ENCODE measurements at places on chromosomes 13 and 19. TPM values are rescaled to one million over a fixed set of nuclear protein-coding genes. Genes with fewer than 3 reads are reported as not detected.
A peak's percentile ranks its signal among the peaks of the same experiment; 100 is the strongest.

GRCh38 chr19:35294328-35294727 lies 2.4 kb downstream of the MAG start:
- no peak for DNase-seq

- DNase-seq = no peak
Measured at GRCh38 chr19:10797541-10798256, 38.3 kb downstream of the TMED1 start.

DNA sequence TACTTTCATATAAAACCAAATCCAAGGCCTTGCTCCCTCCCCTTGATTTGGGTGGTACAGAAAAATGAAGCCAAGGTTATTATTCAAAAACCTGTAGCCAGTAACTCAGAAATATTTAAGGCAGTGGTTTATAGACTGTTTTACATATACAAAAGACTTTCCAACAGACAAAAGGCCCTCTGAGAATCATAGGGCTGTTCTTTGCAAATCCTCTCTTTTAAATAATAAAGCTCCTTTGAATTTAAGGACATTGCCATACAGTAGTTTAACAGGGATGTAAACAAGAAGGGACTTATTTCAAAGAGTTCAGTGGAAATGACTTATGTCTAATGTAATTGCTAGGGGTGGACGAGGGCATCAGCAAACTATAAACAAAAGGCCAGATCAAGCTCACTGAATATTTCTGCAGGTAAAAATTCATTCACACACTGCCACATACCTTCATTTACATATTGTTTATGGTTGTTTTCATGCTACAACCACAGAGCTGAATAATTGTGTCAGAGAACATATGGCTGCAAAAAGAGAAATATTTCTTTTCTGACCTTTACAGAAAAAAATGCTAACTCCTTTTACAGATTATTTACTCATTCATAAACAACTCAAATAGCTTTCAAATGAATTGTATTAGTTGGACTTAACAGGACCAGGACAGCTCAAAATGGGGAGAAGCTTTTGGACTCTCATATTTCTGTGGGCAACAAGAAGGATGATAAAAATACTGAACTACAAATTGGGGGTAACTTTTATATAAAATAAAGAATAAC lies 665.6 kb downstream of the SLITRK1 start:
- DNase-seq = no peak

ZNF554 gene
- 8.3 TPM for polyA plus RNA-seq

DNA sequence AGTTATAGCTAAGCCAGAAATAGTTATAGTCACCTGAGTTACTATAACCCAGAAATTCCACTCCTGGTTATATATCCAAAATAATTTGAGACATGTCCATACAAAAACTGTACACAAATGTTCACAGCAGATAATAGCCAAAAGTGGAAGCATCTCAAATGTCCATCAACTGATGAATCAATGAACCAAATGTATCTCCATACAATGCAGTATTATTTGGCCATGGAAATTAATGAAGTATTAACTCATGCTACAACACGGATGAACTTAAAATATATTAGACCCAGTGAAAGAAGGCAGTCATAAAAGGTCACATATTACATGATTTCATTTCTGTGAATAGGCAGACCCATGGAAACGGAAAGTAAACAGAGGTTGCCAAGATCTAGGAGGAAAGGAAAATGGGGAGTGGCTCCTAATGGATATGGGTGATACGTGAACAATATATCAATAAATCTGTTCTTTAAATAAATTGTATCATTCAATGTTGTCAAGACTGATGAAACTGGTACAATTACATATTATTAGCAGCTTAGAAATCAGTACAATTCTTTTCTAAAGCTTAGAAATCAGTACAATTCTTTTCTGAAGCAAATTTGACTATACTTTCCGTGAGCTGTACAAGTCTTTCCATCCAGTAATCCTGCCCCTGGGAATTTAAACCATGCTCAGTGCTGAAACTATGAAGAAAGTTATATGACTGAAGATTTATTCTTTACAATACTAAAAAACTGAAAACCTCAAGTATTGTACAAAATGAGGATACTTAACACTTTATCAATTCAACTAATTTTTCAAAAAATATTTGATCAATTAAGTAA lies 47.0 kb upstream of the DIAPH3 start:
- DNase-seq = no peak

DNA sequence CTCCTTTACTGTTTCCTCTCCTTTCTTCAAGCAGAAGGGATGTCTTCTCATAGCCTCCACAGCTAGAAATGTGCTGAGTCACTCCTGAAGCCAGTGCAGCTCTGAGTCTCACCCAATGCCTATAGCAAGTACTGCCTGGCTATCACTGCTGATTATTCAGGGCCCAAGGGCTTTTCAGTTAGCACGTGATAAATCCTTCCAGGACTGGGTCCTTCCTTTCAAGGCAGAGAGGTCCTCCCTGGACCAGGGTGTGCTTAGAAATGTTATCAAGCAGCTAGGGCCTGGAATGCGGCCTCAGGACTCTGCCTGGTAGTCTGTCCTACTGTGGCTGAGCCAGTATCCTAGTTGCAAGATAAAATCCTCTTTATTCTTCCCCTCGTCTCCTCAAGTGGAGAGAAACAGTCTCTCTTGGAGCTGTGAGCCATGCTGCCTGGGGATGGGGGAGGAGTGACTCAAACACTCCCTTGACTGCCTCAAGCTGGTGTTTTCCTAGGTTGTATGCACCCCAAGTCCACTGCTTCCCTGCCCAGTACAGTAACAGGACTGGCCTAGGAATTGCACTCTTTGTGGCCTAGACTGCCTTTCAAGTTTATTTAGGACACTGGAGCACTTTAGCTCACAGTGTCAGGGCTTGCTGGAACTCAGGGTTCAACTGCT lies 198.7 kb upstream of the SERP2 start:
- DNase-seq = no peak

CCDC70 gene
- not detected for polyA plus RNA-seq

GRCh38 chr19:19162495-19162894 lies 7.6 kb downstream of the MEF2B start:
- no peak for DNase-seq

GRCh38 chr13:32175307-32175706 lies 139.9 kb downstream of the ZAR1L start:
- DNase-seq = peak; percentile 18

GNG7 gene
- polyA plus RNA-seq = 7.2 TPM

GRCh38 chr19:17557466-17557865 lies 2.0 kb downstream of the COLGALT1 start:
- no peak for DNase-seq

- no peak for DNase-seq
Measured at GRCh38 chr13:20582026-20582425, 15.1 kb downstream of the IFT88 start.

- no peak for DNase-seq
Measured at GRCh38 chr19:31578326-31578725, 229.1 kb upstream of the TSHZ3 start.

DNA sequence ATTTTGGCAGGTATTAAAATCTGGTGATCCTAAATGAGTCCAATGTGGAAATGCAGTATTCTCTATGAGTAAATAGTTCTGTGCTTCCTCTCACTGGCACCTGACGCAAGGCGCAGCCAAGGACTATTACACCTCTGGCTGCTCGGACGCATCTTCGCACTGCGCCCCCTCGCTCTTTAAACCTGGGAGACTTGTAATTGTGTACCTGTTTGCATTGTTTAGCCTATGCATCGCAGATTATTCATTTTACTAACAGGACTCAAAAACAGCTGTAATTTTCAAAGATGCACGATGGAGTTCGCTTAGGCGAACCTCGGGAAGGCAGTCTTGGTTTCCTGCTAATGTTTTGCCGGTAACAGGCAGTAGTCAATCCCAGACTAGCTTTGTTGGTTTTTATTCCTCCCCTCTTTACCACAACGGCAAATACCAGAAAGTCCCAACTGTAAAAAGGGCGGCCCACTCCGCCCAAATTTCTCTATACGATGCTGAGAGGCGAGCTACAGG lies 113.2 kb downstream of the KCNRG start:
- no peak for DNase-seq

- DNase-seq = peak; percentile 71
Measured at GRCh38 chr19:39372047-39372802, 18.7 kb downstream of the PAF1 start.

GRCh38 chr19:33134571-33135041 lies 2.7 kb downstream of the WDR88 start:
- DNase-seq = no peak

DNA sequence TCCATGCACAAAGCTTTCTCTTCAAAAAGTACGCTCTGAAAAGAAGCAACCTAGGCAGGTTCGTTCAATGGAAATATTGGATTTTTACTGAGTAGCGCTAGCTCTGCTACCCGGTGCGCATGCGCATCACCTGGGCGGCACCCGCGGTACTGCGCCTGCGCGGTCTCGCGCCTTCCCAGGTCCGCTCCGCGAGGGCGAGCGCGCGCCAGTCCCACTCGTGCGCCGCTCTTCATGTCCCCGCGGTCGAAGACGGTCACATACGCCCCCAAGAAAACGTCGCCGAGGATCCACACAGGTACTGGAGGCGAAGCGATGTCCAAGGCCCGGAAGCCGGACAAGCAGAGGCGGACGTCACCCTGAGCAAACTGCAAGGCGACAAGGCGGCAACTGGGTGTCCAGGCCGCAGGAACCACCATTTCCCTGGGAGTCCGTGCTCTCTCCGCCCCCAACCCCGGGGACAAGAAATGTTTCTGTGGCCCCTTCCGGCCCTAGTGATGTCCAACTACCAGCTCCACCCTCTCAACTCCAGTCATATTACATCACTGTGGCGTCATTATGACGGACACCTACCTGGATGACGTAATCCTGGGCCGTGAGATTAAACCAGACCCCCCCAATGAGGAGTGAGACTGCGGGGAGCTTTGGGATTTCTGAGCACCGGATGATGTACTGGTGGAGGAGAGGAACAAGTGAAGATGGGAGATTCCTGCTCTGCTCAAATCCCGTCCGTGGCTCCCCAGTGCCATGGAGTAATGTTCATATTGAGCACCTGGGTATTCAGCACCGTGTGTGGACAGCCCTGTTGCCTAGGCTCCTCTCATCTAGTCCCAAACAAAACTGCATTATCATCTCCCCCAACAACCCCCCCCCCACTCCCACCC lies 4.8 kb upstream of the KCNC3 start:
- no peak for DNase-seq

ZNF491 gene
- polyA plus RNA-seq = 4.0 TPM

DNA sequence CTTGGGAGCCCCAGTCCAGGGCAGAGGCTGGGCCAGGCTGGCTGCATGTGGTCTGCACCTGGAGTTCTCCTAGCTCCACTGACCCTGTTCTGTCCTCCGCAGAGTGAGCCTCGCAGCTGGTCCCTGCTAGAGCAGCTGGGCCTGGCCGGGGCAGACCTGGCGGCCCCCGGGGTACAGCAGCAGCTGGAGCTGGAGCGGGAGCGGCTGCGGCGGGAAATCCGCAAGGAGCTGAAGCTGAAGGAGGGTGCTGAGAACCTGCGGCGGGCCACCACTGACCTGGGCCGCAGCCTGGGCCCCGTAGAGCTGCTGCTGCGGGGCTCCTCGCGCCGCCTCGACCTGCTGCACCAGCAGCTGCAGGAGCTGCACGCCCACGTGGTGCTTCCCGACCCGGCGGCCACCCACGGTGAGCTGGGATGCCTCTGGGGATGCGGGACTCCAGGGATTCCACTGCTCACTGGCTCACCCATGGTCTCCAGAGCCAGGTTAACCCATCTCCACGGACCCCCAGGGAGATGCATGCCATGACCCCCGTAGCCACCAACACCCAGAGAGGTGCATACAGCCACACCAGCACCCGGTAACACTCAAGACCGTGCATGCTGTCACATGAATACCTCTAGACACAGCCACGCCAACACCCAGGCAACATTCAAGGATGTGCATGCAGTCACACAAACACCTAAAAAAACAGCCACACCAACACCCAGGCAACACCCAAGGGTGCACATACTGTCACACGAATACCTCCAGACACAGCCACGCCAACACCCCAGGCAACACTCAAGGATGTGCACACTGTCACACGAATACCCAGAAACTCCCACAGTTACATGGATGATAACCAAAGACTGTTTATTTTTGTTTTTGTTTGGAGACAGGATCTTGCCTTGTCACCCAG lies 8.2 kb downstream of the PKN1 start:
- DNase-seq = no peak

GRCh38 chr13:51249770-51250741 lies 27.9 kb downstream of the FAM124A start:
- DNase-seq = no peak

GRCh38 chr19:49858088-49858985 lies 7.4 kb downstream of the PTOV1 start:
- no peak for DNase-seq

DNA sequence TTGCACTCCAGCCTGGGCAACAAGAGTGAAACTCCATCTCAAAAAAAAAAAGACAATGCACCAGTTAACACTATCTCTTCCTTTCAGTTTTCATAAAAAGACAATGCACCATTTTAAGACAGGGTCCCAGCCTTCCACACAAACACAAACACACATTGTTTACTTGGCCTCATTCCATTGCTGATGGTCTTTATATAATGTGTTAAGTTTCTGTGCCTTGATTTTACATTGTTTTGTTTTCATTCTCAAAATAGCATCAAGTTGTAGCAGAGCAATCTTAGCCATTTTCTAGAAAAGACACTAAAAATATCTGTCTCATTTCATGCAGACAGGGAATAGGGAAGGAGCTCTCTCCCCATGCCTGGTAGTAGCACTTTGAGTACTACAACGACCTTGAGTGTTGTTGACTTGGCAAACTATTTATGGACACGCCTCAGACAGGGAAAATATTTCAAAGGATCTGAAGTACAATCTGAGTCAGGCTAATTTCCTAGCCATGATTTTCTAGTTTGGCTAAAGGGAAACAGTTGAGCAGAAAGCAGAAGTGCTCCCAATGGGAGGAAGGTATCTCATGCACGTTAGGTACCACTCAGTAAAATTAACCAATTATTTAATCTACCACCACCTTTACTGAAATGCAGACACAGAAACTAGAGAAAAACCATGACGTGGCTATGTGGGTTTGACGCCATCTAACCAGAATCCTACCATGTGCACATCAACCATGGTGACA lies 120.6 kb downstream of the ABCC4 start:
- no peak for DNase-seq

DLEU7 gene
- 1.4 TPM for polyA plus RNA-seq

NCR1 gene
- not detected for polyA plus RNA-seq

EPSTI1 gene
- polyA plus RNA-seq = 11.4 TPM

DNA sequence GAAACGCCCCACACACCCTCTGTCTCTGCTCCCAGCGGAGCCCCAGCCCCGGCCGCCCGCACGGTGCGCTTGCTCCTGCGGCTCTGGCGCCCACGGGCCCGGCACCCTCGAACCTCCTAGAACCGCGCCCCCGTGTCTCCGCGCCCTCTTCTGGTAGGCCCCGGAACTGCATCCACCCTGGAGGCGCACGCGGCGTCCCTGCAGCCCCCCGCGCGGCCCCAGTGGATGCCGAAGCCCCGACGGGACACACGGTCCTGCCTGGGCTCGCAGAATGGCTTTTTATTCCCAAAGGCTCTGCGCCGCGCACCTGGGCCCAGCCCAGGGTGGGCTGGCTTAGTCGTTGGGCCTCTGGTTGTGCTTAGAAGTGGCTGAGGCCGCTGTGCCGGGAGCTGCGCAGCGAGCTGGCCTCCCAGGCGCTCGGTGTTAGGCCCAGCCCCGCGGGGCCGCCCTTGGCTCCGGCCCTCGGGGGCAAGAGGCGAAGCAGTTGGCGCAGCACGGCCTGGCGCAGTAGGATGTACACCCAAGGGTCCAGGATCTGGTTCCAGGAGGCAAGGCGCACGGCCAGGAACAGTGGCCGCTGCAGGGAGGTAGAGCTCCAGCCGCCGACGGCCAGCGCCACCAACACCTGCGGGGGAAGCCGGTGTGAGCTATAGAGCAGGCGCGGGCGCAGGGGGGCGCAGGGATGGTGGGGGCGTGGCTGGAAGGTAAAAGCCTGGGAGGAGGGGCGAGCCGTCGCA lies 2.8 kb downstream of the PTGER1 start:
- DNase-seq = no peak

- no peak for DNase-seq
Measured at GRCh38 chr19:35083691-35084508, 31.7 kb upstream of the FXYD3 start.

TMPRSS9 gene
- 0.30 TPM for polyA plus RNA-seq

LGALS14 gene
- not detected for polyA plus RNA-seq

Measured in renal cortex interstitium (tissue), 15 donors.